ENCODE measurements at places on chromosomes 1 and 21. TPM values are rescaled to one million over a fixed set of nuclear protein-coding genes. Genes with fewer than 3 reads are reported as not detected.

DNA sequence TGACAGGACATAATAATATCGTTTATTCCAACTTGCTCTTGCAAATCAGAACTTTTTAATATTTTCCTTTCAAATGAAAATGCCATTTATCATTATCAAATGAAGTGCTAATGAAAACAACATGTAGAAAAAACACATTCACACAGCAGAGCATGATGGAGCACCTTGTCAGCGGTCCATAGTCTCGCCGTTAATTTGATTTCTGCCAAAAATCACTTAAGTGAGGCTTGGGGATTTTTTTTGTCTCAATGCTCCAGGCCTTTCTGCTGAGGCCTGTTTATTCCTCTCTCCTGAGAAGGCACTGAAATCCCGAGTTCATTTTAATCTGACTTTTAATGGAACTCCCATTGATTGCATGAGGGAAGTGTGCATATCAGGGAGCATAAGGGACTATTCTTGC, 122.5 kb downstream of the ELAVL4 start:
- no peak for DNase-seq

GRCh38 chr1:195475568-195475967, 1132.7 kb downstream of the KCNT2 start:
- no peak for DNase-seq

DNA sequence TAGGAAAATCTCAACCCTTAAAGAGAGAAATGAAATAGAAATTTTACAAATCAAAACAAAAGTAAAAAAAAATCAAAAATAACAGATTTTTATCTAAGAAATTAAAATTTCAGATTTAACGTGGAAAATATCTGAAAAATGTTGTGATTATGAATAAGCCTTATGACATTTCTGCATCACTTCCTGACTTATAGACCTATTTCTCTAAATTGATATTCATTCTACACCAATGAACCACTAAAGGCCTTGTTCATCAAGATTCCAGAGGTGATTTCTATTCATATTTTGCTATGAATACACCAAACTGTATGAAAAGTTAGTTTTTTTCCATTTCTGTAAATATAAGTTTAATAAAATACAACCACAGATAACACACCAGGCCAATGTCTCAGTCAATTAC, 261.5 kb downstream of the SMYD3 start:
- DNase-seq: no peak

GRCh38 chr1:236078993-236079392, 14.1 kb upstream of the NID1 start:
- DNase-seq: no peak

DNA sequence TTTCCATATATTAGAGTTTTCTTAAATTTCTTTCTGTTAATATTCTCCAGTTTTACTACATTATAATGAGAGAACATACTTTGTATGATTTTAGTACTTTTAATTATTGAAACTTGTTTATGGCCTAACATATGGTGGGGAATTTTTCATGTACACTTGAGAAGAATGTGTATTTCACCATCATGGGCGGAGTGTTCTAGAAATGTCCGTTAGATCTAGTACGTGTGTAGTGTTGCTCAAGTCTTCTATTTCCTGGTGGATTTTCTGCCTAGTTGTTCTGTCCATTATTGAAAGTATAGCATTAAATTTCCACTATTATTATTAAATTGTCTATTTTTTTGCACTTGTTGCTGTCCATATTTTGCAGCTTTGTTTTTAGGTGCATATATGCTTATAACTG, 64.0 kb upstream of the RGS21 start:
- no peak for DNase-seq

The ATP6V1G3 gene
- polyA plus RNA-seq: not detected

The CFHR4 gene
- polyA plus RNA-seq: not detected

The PGBD5 gene
- 0.07 TPM for polyA plus RNA-seq

The ZNF436 gene
- 2.1 TPM for polyA plus RNA-seq

Data from B cell (primary cell).